ENCODE measurements at places on chromosomes 12 and 14.
A peak's percentile ranks its signal among the peaks of the same experiment; 100 is the strongest.

DNA sequence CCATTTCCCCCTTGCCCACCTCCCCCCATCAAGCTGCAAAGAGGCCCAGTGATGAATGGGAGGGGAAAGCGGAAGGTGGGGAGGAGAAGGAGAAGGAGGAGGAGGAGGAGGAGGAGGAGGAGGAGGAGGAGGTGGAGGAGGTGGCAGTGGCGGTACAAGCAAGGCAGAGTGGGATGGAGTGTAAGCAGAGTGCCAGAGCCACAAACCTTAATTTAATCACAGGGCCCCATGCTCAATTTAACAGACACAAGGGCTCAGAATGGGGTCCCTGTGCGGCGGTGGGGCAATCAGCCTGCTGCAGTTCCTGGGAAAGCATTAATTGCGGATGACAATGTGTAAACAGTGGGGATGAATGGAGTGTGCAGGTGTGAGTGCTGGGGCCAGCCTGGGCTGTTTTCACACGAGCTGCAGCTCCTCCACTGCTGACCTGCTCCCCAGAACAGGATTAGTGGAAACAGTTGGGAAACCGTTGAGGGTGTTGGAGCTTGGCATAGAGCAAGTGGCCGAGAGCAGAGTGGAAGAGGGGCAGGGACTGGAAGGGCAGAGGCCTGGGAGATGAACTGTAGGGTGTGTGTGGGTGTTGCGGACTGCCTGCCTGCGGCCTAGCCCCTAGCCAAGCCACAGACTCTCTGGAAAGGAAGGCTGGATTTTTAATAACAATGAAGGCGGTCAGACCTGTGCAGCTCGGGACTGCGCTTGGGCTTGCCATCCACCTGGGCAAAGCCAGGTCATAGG lies 36.4 kb upstream of the SMOC1 start:
- DNase-seq, result peak; percentile 35

DNA sequence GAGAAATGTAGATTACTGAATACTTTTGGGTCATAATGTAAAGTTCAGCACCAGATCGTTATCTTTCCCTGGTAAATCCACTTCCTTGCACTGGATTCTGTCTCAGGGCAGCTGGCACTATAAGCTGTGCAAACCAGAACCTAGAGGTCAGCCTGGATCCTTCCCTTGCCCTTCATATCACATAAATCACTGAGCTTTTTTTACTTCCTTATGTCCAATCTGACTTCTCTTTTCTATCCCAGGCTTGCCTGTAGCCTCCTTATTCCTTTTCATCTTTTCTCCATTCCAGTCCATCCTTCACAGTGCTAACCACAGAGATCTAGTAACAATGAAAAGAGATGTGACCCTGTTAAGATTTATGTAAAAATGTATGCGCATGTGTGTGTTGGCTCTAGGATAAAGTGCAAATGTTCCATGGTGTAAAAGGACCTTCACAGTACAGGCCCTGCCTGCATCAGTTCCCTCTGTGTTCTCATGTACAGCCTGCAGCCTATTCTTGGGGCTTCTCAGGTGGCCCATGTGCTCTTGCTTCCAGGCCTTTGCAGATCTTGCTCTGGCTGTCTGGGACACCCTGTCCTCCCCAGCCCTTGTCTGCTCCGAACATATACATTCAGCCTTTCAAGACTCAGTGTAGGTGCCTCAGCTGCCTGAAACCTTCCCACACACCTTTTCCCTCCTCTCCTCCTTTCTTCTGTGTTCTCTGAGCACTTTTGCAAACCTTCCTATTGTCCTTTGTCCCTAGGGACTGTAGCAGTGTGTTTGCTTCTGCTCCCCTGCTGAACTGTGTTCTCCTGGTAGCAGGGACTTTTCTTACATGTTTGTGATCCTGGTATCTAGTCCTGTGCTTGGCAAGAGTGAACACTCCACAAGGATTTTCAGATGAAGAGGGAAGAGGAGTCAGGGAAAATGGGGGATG lies 30.0 kb downstream of the PELI2 start:
- no peak for DNase-seq

DNA sequence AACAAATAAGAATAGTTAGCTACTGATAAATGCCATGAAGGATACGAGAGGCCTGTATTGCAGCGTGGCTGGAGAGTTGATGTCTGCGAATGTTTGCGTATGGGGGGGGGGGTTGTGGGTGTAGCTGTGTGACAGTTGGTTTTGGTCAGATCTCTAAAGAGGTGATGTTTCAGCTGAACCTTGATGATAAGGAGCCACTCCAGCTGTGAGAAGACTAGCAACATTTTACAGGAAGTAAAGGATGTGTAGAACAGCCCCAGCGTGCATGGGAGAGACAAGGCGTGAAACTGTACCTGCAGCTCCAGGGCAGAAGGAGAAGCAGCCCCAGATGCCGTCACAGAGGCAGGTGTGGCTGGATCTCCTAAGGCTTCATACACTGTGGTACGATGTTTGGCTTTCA lies 416.9 kb downstream of the TMEM132D start:
- DNase-seq, result peak; percentile 73

GRCh38 chr14:101227611-101228594 lies 324.4 kb upstream of the RTL1 start:
- no peak for DNase-seq

GRCh38 chr14:65074449-65075150 lies 27.7 kb downstream of the MAX start:
- no peak for DNase-seq

- no peak for DNase-seq
Observed at GRCh38 chr12:2163177-2163941, 110.6 kb downstream of the CACNA1C start.

DNA sequence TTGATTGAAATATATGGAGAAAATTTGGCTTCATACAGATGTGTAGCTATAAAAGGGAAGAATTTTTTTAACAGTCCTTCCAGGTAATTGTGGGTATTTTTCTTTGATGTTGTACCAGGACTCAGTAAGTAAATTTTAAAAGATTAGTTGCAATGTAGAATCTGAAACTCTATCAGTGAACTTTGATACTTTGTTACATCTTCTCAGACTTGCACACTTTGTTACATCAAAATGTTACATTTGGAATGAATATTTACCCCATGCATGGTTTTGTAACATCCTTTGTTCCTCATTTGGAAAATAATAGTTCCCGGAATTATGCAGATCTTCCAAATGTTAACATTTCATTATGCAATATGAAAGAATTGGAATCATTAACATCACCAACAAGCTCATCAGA lies 13.8 kb downstream of the MTHFD1 start:
- DNase-seq, result no peak

DNA sequence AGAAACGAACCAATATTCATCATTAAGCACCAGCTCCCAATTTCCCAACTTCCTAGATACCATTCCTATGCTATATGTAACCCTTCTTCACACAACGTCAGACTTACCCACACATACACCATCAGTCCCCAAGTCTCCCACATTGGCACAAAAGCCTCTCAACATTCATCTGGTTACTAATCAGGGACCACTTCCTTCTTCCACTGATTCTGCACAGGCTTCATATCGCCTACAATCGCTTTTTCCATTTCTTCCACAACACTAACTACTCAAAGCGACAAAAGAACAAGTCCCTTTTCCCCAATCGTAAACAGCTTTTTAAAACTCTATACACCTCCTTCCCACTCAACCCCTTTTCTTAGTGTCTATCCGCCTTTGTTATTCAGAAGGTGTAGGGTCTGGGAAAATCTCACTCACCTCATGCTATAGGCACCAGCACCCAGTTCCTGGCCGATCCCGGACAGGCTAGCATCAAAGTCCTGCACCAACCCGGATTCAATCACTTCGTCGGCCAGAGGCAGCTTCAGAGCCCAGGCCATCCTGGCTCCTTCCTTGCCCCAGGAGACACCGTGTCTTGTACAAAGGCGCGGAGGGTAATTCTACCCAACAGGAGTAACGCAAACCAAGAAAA lies 936 bp downstream of the TFCP2 start:
- peak; percentile 29 for DNase-seq

GRCh38 chr12:104064842-104065427 lies 604 bp downstream of the HCFC2 start:
- DNase-seq, result no peak

- DNase-seq, result no peak
Observed at GRCh38 chr14:77867476-77867875, 67.6 kb downstream of the ADCK1 start.

DNA sequence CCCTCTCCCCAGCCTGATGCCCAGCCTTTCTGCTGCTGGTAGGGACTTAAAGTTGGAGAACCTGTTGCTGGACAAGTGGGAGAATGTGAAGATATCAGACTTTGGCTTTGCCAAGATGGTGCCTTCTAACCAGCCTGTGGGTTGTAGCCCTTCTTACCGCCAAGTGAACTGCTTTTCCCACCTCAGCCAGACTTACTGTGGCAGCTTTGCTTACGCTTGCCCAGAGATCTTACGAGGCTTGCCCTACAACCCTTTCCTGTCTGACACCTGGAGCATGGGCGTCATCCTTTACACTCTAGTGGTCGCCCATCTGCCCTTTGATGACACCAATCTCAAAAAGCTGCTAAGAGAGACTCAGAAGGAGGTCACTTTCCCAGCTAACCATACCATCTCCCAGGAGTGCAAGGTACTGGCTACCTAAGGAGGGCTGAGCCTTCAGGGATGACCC lies 1.6 kb downstream of the TSSK4 start:
- DNase-seq, result no peak

All from NCI-H510A treated with DMSO at 0.1 percent for 48 hours (cell line).